ENCODE measurements at places on chromosomes 6 and 20.
A peak's percentile ranks its signal among the peaks of the same experiment; 100 is the strongest.

DNA sequence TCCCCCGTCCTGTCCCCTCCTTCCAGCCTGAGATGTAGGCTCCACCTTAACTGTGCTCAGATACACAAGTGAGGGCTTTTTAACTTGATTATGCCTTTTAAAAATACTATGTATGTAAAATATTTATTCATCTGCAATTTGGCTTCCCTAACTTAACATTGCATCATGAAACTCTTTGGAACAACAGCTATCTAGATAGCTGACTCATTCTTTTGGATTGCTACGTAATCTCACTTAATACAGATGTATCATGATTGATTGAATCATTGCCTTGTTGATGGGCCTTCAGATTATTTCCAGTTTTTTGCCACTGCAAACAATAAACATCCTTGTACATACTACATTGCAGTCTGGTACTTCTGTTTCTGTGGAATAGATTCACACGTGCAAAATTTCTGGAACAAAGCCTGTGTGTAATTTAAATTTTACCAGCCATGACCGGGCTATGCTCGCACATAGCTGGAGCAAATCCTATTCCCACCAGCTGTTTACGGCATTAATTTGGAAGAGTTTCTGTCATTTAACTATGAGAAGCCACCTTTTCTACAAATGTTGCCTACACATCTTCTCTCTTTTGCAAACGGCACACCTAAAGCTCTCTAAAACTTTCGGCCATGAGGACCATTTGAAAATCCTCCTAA, 6.5 kb downstream of the PRND start:
- no peak for DNase-seq

DNA sequence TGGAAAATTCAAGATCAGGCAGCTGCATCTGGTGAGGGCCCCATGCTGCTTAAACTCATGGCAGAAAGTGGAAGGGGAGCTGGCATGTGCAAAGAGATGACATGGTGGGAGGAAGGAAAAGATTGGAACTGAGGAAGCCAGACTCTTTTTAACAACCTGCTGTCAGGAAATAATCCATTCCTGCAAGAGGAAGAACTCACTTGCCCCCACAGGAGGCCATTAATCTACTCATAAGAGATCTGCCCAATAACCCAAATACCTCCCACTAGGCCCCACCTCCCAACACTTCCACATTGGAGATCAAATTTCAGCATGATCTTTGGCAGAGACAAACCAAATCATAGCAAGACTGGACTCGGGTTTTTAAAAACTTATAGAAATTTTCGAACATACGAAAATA, 200.5 kb upstream of the KCNQ5 start:
- DNase-seq, result no peak

DNA sequence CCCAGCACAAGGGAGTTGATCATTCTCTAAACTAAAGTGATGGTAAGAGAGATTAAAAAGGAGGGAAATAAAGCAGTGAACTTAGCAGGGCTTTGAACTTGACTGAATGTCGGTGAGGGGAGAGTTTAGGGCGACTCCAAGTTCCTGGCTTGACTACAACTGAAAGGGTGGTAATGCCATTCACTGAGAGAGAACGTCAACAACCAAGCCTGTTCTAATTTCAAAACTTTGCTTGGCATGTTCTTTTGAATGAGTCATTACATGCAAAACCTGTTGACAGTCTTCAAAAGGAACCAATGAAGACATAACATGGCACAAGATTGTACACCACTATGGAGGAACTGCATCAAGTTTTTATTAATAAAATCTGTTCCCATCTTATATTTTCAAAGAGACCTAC, 10.3 kb upstream of the MYB start:
- no peak for DNase-seq

- DNase-seq, result peak; percentile 66
These were observed 93.9 kb downstream of the RNASET2 start for GRCh38 chr6:166862287-166862977.

GRCh38 chr6:142112451-142113061, 20.2 kb upstream of the GJE1 start:
- DNase-seq, result peak; percentile 89

GRCh38 chr6:87674290-87674689, 27.7 kb downstream of the AKIRIN2 start:
- no peak for DNase-seq

GRCh38 chr20:40844332-40844731, 155.3 kb upstream of the MAFB start:
- DNase-seq, result peak; percentile 68

DNA sequence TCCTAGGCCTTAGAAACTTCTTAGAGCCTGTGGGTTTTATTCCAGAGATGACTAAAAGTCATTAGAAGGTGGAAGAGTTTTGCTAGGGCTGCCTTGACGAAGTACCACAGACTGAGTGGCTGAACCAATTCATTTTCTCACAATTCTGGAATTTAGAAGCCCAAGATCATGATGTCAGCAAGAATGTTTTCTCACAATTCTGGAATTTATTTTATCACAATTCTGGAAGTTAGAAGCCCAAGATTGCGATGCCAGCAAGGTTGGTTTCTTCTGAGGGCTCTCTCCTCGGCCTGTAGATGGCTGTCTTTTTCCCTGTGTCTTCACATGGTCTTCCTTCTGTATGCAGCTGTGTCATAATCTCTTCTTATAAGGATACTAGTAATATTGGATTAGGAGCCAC, 672.9 kb upstream of the MARCKS start:
- DNase-seq, result no peak

DNA sequence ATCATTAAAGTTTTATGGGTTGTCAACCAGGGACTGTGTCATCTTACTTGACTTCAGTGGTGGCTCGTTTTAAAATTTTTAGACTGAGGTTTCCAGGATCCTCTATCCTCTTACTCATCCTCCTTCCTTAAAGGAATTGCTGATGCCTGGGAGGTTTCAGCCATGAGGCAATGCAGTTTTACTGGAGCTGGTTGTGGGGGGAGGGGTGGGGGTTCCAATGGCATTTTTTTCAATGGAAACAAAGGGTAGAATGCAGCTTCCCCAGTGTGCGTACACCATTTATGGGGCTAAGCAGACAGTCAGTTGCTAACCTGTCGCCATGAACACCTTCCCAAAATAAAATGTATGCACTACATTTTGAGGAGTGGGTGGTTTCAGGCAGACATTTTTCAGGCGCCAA, 88.0 kb downstream of the METTL24 start:
- no peak for DNase-seq

DNA sequence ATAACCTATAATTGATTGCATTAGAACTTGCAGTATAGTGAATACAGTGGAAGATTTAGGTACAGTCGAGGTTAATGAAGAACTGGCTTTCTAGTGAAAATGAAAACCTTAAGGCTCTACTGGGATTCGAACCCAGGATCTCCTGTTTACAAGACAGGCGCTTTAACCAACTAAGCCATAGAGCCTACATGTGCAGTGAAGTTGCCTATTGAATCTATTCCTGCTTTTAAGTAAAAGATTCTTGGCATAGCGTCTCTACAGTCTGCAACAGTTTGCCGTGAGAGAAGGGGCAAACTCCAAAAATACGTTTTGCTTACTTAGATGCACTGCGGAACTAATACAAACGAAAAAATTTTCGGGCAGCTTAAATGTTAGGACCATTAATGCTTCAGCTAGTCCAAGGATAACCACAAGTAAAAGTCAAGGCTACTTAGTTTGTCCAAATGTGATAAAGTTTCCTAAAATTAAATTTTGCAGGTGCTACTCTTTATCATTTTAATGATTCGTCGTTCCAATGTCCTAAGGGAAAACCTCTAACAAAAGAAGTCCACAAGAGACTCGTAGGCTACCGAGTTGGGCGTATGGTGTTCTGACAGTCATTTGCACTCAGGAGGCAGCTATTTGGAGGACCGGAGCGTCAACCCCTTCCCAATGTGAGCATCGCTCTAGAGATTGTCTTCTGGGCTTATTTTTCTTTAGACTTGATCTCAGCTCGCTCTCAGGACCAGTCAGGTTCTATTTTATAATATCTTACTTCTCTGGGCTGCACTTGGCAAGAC, 31.3 kb upstream of the ZSCAN23 start:
- peak; percentile 87 for DNase-seq

DNA sequence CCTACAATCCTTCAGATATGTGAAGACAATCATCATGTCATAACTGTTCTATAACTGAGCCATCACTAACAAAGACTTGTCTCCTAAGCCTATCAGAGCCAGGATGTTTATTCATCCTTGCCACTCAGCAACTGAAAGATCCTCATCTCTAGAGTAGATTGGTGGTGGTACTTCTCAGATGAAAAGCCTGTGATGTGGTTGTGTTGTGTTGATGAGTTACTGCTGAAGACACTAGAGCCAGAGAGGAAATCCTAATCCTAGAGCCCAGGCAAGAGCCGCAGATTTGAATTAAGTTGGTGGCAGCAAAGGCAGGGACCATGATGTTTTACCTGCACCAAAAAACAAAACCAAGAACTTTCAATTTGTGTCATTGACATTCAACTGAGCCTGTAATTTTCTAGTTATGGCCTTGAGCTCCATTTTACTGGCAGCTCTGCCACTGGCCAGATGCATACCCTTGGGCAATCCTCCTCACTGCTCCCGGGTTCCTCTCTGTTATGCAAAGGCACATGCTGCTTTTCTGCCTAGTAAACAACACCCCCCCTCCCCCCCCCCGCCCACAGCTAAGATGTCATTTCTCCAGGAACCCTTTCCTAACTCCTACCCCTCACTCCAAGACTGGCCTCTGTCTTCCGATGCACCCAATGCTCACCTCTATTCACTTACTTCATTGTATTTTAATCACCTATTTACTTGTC, 50.2 kb upstream of the REV3L start:
- peak; percentile 68 for DNase-seq

DNA sequence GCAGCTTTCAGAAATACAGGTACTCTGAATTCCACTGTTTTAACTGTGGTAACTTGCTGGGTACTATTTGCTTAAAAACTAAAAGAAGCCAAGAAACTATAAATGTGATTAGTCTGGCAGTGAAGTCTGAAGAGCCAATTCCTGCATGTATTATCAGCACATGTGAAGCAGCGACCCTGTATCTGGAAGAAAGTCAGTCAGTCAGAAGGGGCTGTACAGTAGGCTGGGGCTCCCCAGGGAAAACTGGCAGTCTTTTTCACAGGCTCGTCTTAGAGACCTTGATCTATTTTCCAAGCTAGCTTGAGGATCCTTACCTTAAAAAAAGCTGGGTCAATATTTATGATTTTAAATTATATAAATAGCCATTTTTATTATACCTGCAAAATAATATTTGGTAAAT, 104.9 kb downstream of the PDSS2 start:
- DNase-seq, result no peak

All from NCI-H69 (cell line).